Immature natural killer cell (primary cell): ENCODE measurements at places on chromosomes 4 and X.

GRCh38 chr4:20317424-20317985 lies 65.8 kb downstream of the SLIT2 start:
- no peak for DNase-seq

DNA sequence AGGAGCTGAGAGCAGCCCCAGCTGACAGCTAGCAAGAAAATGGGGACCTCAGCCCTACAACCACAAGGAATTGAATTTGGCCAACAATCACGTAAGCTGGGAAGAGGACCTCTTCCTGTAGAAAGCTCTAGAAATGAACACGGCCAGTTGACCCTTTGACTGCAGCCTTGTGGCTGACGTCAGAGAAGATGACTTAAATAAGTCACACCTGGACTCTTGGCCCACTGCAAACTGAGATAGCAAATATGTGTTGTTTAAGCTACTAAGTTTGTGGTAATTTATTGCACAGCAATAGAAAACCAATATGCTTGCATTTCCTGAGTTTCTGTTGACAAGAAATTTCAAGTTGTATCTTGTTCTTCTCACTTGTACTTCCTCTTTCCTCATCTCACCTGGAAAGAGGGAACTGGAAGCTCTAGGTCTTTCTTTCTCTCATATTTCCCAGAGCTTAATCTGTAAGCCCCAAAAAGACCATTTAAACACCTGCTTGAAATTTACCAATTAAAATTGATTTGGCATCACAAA lies 18.8 kb downstream of the PRKG2 start:
- DNase-seq, result no peak

- DNase-seq, result no peak
Measured at GRCh38 chr4:2648159-2648814, 107.8 kb downstream of the TNIP2 start.

- no peak for DNase-seq
Measured at GRCh38 chrX:105533951-105534350, 288.4 kb upstream of the NRK start.

DNA sequence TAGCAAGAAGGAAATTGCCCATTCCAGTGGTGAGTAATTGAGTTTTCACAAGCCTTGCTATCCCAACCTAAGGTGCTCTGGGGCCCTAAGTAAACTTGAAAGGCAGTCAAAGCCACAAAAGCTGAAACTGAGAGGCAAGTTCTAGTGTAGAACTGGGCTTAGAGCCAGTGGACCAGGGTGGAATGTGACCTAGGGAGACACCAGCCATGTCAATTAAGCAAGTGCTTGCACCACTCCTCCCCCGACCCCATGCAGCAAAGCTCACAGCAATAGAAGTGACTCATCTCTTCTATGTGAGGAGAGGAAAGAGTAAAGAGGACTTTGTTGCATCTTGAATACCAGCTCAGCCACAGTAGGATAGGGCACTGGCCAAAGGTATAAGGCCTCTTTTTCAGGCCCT lies 486.1 kb upstream of the POU3F4 start:
- no peak for DNase-seq

GRCh38 chr4:78710536-78710935 lies 65.6 kb upstream of the BMP2K start:
- no peak for DNase-seq

- DNase-seq, result peak; percentile 74
Measured at GRCh38 chrX:9312922-9313867, 151.7 kb upstream of the TBL1X start.

DNA sequence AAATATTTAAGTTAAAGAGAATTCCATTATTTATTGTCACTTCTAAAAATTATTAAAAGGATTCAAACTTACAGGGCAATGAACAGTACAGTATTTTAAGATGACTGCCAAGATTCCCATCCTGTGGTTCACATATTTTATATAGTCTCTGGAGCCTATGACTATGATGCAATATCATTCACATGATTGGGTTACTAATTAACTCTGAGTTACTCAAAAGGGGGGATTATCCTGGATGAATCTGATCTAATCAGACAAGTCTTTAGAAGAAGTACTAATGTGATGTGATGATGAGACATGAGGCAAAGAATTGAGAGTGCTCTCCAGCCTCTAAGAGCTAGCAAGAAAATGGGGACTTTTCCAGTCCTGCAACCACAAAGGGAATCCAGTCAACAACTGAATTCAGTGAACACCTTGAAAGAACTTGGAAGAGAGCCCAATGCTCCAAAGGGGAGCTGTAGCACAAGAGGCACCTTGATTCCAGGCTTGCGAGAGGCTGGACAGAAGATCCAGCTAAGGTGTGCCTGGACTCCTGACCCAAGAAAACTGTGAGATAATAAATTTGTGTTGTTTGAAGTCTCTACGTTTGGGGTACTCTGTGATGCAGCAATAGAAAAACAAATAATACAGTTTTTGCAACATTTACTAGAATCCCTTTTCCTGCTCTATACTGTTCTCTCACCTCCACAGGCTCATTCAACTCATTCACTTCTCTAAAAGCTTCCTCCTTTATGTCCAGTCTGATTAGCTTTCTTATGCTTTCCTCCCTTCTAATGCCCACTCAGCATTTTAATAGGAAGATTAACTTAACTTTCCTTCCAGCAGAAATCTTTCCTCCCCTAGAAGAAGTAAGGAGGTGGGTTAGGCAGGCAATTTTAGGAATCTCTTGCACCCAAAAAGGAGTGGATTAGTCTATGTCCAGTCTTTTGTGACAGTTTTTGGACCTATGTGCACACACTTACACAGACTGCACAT lies 133.8 kb upstream of the LCORL start:
- DNase-seq, result no peak

DNA sequence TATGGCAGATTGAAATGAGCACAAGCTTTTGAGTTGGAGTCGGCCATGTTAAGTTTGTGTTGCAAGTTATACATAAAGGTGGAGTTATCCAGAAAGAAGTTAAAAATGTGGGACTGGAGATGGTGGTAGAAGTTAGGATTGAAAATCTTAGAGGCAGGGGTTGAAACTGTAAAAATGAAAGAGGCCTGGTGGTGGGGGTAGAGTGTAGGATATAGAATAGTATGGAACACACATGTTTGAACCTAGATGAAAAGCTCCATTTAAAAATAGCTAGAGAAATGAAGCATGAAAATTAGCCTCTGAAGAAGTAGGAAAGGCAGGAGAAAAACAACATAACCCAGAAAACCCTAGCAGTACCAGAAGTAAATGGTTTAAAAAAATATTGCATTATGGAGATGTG lies 131.8 kb upstream of the ENPEP start:
- DNase-seq, result no peak

DNA sequence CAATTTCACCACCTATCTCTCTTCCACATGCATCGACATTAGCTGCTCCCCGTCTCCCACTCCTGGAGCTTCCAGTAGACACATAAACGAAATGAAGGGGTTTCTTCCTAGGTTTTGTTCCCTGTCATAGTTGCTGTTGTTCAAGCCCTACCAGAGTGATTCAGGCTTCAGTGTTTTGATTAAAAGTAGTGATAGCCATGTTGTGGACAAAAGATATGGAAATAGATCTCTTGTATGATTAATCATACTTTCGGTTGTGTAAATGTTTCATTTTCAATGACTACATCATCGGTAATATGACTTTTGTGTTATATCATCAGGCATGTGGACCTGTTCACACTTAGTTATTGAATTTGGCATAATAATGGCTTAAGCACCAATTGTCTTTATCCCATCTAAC lies 96.5 kb upstream of the KLF3 start:
- DNase-seq, result no peak

DNA sequence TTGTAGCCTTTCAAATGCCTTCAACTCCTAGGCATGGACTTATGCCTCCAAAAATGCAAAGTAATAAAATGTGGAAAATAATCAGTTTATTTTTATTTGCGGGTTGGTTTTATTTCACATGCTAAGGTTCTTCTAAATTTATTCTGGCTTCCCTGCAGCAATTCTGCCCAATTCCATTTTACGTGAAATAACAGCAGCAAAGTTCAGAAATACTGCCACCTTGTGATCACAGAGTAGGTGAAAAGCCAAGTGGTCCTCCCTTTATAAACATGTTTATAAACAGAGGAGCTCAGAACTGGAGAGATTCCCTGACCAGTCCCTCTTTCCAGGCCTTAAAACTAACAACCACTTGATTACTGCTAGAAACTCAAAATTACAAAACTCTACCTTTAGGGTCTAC lies 14.7 kb upstream of the DCHS2 start:
- no peak for DNase-seq

DNA sequence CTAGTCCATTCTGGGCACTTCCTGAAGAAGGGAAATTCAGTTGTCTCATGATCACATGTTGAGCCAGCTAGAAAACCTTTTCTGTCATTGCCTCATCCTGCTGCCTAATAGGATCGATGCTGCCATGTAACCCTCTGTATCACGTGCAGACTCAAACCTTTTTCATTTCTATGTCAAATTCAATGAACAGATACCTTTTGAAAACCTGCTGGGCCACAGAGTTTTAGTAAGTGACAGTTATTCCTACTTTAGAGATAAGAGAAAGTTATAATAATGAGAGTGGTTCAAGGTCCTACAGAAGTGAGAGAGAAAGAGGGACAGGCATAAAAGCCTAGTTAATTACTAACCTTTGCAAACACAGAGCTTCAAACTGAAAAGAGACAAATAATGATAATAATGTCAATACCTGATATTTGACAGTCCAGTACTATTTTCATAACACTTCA lies 46.0 kb downstream of the MAOA start:
- no peak for DNase-seq

DNA sequence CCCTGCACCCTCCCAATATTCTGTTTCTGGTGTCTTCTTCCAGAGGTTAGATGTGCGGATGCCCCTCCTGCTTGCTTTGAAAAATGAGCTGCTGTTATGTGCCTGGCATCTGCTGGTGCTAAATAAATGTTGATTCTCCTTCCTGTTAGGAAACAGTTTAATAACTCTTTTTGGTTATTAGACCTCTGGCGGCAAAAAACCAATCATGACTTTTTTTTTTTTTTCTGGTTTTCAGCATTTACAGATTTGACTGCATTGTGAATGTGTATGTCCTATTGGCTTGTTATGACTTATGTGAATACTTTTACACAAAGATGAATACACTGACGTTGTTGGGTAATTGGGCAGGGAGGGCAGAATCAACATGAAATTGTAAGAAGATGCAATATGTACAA lies 13.6 kb upstream of the TMEM156 start:
- peak; percentile 26 for DNase-seq

GRCh38 chr4:9924750-9925149 lies 96.5 kb downstream of the SLC2A9 start:
- DNase-seq, result no peak

GRCh38 chrX:20067709-20068561 lies 48.8 kb downstream of the MAP7D2 start:
- no peak for DNase-seq

- DNase-seq, result no peak
Measured at GRCh38 chr4:98555798-98556445, 102.5 kb downstream of the TSPAN5 start.

DNA sequence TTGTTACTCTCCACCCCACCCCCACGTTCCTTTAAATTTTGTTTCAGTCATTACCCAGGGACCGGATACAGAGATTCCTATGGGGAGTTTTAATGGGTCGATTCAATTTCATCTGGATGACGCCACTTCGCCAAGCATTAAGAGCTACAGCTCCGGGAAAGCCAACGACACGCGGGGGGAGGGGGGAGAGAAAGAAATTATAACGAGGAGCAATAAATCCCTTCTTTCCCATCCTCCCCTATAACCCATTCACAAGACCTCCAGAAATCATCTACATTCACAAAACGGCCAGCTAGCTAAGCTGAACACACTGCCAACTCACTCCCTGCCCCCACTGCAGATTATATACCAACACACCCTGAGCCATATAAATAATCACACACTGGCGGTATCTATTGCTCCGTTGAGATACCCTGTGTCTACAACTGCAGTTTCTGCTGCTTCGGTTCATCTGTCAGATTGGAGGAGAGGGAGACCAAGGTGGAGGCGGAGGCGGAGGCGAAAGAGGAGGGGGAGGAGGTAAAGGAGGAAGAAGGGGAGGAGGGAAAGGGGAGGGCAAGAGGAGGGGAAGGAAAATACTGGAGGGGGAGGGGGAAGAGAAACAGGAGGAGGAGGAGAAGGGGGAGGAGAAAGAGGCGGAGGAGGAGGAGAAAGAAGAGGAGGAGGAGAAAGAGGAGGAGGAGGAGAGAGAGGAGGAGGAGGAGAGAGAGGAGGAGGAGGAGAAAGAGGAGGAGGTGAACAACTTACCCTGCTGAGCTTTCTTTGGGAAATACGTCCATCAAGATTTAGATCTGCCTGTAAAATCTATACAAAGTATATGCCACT lies 113.9 kb upstream of the VAMP7 start:
- DNase-seq, result peak; percentile 3

DNA sequence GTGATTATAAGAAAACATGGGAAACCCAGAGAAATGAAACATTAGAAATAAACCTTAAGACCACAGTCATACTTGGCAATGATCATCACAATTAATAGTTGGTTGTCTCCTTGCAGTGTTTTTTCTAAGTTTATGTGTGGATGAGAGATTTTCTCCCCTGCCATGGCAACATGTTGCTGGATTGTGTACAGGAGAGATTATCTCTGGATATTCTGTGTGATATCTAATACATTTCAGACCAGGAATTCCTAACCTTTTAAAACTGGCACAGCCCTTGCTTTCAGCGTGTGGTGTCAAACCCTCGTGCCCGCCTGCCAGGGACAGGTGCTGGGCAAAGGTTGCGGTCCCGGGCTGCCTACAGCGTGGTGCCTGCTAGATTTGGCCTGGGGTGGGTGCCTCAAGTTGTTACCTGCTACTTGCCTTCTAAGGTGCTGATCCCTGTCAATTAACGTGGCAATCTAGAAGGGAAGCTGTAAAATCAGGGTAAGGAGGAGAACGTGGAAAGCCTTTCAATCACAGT lies 100.5 kb downstream of the TMEM131L start:
- DNase-seq, result no peak

DNA sequence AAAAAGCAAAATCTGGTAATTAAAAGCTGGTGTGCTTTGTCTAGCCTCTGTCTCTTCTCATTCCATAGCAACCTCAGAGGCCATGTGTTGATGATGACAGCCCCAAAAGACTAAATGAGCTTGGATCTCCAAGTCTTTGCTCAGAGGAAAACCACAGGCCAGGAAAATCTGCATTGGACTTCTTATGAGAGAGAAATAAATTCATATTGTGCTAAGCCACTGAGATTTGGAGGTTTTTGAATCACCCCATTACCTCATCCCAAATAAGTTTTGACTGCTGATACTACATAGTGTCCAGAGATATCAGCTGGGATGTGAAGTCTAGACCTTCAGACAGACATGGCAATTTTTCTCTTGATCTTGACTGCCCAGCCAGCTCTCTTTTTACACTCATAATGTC lies 178.6 kb upstream of the DIPK2B start:
- DNase-seq, result no peak

DNA sequence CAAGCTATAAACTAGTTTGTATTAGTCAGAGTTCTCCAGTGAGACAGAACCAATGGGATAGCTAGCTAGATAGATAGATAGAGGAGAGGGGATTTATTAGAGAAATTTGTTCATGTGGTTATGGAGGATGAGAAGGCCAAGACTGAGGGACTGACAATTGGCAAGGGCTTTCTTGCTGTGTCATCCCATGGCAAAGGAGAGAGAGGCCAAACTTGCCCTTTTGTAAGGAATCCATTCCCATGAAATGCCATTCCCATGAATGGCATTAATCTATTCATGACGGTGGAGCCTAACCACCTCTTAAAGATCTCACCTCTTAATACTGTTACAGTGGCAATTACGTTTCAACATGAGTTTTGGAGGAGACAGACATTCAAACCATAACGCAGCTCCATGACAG lies 58.1 kb downstream of the LINC00632 start:
- no peak for DNase-seq
